ENCODE measurements at places on chromosomes 16 and 17.

DNA sequence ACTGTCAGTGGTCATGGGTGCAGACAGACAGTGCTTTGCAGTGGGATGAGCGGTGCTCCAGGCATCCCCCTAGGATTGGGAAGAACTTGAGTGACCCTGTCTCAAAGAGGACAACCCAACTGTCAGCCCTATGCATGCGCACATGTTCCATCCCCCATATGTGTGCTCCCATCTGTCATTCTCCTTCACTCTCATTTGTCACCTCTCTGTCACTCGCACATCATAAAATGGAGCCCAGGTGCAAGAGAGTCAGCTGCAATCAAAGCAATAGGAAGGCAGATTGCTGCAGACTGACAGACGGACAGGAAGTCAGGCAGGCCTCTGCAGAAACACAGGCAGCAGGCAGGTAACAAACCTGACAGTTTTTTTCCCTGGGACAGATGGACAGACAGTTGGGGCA is 101.8 kb upstream of the CCL1 start:
- no peak for DNase-seq

GRCh38 chr17:68807998-68808772 is 147.0 kb downstream of the ABCA8 start:
- DNase-seq: no peak

DNA sequence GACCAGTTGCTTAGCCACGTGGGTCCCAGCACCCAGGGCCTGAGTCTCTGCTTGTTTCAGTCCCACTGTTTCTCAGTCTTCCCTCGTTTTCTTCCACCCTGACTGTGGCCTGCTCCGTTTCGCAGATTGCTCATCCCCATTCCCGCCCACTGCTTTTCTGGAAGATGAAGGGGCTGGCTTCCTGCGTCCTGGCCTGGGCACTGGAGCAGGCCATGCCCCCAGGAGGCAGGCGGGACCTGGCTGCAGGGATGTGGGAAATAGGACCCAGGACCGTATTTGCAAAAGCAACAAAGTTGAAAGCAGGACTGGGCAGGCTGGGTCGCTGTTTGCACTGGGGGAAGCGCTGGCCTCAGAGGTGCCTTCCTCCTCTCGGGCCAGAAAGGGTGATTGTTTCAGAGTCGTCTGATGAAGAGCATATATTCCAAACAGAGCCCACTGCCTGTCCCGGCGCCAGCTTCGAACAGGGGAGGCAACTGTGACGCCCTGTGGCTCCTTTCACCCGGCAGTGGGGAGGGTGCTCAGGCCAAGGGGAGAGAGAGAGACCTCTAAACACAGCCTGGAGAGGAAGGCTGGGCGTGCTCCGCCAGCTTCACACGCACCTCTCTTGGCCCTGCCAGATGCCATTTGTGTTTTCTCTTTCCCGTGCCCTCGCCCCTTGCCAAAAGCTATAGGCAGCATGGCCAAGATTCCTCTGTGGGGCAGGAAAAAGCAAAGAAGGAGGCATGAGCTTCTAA is 108.6 kb downstream of the CMIP start:
- no peak for DNase-seq

GRCh38 chr17:18100616-18101015 is 7.9 kb upstream of the MYO15A start:
- no peak for DNase-seq

Data from osteocyte (in vitro differentiated cells).